ENCODE measurements at places on chromosomes 3 and 15.

DNA sequence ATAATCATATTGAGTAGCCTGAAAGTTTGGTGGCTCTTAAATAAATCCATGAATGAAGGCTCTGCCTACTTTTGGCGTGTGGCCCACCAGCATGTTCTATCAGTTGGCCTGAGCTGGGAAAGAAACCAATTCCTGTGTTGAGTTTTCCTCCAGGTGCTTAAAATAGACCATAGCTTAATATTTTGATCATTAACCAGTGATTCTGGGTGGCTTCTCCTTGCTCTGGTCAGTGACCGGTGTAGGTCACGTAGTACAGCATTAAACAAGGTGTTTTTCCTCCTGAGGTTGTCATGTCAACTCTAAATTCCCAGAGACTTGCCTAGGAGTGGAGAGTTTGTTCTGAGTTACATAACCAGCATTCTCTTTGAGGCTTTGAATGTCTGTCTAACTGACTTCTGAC lies 1.3 kb downstream of the HHLA2 start:
- DNase-seq: no peak

DNA sequence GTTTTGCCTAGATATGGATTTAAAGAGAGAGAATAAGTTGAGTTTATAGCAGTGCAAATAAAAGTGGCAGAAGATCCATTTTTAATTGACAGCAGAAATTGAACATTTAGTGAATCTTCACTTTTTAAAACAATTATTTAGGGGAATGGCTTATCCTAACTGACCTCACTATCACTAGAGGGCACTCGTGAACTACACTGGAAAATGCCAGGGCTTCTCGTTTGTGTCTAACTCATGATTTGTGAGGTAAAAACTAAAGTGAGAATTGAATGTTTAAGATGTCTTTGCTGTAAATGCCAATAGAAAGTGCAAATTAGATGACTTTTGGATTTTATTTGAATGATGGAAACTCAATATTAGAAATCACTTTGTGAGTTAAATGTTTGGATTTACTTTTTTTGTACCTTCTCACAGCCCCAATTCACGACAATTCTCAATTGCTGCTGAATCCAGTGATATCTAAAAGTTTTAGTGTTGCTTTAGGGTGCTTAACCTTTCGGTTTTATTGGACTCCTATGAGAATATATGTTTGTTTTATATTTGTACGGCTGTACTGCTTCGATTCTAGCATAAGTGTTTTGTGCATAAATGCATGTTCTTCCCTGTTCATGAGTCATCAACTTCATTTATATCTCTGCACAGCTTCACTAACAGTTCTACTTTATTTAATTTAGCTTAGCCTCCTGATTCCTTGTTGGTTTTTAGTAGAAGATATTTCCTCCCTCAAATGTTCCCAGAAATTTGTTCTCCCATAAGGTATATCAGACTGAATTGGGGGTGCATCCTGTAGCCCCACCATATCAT lies 462.1 kb downstream of the MFSD1 start:
- DNase-seq: no peak

DNA sequence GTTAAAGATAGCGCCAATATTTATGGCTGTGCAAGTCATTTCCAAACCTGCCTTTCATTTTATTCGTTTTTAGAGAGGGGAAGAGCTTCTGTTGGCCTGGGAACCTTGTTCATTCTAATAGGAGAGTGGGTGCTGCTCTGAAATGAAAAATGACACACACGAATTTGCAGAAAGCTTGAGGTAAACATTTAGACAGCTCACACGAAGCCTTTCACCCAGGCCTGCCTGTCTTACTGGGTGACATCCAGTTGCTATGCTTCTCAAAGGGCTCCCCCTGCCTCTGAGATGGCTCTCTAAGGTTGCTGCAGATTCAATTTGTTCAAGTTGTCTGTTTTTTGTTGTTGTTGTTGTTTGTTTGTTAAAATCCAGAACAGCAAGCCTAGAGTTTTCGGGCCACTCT lies 18.2 kb downstream of the PEX5L start:
- DNase-seq: peak; percentile 1

- no peak for DNase-seq
These were observed 104.7 kb downstream of the SERPINI1 start for GRCh38 chr3:167840247-167840646.

GRCh38 chr3:34284959-34285826 lies 486.8 kb downstream of the PDCD6IP start:
- no peak for DNase-seq

DNA sequence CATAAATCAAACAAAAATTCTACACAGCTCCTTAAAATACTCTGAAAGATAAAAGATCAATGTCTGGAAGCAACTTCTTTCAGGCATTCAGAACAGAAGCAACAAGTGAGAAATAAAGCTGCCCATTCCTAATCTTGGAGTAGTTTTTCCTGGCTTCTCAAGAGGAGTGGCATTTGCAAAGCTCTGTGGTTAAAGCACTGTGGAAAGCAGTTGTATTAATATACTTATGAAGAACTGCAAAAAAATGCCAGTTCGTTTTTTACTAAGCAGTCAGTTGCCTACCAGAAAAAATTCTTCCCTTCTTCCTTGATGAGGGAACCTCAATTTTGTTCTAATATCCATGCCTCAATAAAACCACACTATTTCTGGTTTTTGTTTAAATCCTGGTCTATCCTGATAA lies 197.8 kb downstream of the TNIK start:
- no peak for DNase-seq

DNA sequence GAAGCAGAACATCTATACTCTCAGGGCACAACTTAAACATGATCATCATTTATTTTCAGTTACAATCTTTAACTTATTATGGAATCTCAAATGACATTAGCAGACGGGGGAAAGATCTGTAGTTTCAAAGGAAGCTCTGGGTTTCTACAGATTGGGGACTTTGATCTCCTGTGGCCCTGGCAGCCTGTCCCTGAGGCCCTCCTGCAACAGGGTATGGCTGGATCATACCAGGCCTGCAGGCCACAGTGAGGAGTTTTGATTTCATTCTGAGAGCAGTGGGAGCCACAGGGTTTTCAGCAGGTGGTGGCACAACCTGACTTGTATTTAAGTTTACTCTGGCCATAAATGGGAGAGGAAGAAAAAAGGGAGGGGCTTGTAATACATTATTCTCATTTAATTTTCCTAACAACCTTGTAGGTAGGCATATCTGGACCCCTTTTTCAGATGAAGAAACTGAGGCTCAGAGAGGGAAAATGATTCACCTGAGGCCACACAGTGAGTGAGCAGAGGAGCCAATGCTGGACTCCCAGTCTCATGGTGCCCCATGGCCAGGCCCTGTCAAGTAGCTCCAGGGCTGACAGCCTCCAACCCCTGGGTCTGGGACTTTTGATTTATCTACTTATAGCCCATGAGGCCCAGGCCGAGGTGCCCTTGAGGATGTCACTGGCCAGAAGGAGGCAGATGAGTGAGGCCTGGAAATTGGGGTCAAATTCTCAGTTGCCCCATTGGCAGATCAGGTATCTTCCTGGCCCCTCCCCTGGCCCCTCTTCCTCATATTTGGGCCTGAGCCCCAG lies 71.0 kb downstream of the ATP2B2 start:
- DNase-seq: no peak

- no peak for DNase-seq
These were observed 140.1 kb downstream of the OCA2 start for GRCh38 chr15:27958911-27959578.

DNA sequence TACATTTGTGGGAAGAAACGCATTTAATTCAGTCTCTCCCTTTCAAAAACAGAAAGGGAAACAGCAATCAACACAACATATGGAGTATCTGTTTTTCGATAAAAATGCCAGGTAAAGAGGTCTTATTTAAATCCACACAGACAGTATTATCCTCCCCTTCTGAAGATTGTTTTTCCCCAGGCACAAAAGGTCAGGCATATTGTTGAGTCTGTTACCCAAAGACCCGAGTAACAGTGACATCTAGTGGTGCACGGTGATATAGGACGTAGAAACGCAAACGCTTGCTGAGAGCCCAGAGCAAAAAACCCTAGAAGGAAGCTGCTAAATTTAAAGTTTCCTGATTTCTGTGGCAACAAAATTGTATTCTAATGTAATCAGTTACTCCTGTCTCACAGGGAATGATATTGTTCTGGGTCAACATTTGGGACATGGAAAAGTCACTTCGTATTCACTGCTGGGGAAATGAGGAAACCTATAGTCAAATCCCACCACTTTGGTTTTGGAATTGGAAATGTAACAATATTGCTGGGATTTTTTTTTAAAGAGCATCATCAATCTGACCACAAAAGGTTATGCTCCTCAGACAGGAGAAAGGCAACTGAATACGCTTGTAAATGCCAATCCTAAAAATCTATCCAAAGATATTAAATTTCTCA lies 312.7 kb upstream of the CCDC54 start:
- DNase-seq: peak; percentile 13

- no peak for DNase-seq
These were observed 77.7 kb upstream of the NUDT16 start for GRCh38 chr3:131303848-131304247.

DNA sequence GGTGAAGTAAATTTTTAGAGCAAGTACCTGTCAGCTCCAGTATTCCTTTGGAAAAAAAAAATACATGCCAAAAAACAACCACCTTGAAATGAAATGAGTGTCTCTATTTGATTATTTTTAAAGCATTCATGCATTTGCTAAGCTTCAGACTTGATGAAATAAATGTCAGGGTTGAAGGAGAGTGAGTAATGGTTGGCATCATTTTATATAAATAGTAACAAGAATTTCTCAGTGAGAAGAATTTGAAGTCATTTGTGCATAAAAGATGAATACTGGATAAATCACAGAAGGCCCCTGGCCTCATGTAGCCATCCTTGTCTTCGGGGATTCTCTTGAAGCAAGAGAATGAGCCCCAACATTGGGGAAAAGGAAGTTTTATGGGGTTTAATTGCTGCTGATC lies 318.4 kb downstream of the LPP start:
- DNase-seq: no peak

DNA sequence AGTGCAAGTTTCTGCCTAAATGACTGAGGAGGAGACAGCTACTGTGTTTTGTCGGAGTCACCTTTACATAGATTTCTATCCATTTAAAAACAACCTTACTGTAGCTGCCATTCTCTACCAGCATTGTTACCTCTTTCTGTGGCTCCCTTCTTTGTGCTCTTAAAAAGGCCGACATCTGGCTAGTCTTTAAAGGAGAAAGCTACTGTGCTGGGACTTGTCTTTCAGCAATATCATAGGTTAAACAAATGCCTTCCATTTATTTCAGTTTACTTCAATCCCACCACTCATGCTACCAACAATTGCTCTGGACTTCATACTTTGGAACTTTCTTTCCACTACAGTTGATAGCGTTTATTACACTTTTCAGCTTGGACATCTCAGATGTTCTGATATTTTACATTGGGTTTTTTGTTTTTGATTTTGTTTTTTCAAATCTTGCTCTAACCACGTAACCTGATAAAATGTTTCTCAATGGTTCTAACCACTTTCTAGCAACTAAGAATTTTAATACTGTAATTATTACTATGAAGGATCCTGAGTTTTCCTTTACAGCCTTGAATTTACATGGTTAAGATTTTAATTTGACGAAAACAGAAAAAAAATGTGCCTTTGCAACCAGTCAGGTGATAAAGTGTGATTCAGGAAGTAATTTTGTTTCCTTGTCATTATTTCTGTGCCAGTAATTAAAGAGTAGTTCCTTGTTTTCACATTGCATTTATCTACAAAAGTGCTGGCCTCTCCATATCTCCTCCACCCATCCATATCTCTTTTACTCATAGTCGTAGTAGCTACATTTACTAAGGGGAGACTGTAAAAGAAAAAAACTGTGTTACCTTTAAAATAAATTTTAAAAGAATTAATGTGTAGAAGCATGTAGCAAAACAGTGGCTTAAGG lies 1.3 kb upstream of the CBLB start:
- DNase-seq: no peak

DNA sequence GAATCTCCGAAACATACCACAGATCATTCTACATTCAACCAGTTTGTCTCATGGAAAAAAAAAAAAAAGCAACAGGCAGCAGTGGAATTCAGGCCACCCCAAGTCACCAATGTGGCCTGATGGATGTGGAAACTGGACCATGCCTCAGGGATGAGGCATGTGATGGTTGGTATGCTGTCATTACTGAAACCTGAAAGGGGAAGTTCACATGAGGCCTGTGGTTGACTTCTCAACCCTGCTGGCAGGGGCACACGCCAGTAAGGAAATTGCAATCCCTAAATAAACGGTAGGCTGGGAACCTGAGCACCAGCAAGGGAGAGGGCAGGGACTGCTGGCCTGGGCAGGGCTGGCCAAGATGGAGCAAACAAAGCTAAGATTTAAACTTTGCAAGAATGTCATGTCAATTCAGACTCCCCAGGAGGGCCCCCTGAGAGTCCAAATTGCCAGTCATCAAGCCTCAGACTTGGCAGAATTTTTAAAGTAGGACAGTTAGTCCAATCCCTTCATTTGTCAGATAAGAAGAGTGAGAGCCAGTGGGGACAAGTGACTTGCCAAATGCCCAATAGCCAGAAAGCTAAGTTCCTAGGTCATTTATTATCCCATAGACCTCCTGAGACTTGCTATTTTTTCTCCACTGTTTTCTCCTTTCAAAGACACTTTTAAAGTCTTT lies 310.4 kb downstream of the ERC2 start:
- DNase-seq: no peak

GRCh38 chr3:138441256-138441655 lies 6.8 kb downstream of the ESYT3 start:
- DNase-seq: no peak

GRCh38 chr3:146605106-146605505 lies at the start of gene PLSCR5:
PLSCR5 (minus strand) TSS chr3:146605346; CDS start chr3:146605212, 134 bp downstream.
- DNase-seq: no peak

DNA sequence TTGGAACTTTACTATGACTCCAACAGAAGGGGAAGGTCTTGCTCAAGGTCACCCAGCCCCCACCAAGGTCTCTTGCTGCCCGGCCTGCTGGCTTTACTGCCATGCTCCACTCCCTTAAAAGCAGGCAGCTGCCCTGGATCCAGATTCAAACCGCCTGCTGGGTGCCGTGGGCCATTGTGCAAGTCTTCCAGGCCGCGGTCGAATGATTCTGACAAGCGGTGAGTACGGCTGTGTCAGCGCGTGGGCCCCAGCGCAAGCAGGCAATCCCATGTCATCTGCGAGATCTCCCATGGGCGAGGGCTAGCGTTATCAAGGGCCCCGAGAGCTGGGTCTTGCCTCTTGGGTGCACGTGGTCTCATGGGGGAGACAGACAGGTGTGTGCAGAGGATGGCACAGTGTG lies 37.6 kb downstream of the CORO2B start:
- DNase-seq: no peak

DNA sequence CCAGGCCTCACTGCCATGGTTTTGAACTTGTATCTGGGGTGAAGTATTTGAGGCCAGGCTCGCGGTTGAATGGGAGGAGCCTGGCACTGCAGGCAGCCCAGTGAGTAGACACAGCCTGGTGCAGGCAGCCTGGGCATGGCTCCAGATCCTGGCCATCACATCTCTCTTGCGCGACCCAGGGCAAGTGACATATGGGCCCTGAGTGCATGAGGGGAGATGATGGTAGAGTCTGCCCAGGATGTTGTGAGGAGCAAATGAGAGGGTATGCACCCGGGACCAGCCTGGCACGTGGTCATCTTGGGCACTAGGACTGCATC lies 103.5 kb downstream of the TBC1D2B start:
- no peak for DNase-seq

- no peak for DNase-seq
These were observed 1.8 kb downstream of the ARHGEF26 start for GRCh38 chr3:154122912-154123559.
